ENCODE measurements at places on chromosomes 2 and 18.

- DNase-seq, result no peak
Observed at GRCh38 chr2:25362434-25363145, 20.9 kb upstream of the DNMT3A start.

GRCh38 chr18:44054514-44054913 lies 626.2 kb upstream of the SETBP1 start:
- DNase-seq, result no peak

DNA sequence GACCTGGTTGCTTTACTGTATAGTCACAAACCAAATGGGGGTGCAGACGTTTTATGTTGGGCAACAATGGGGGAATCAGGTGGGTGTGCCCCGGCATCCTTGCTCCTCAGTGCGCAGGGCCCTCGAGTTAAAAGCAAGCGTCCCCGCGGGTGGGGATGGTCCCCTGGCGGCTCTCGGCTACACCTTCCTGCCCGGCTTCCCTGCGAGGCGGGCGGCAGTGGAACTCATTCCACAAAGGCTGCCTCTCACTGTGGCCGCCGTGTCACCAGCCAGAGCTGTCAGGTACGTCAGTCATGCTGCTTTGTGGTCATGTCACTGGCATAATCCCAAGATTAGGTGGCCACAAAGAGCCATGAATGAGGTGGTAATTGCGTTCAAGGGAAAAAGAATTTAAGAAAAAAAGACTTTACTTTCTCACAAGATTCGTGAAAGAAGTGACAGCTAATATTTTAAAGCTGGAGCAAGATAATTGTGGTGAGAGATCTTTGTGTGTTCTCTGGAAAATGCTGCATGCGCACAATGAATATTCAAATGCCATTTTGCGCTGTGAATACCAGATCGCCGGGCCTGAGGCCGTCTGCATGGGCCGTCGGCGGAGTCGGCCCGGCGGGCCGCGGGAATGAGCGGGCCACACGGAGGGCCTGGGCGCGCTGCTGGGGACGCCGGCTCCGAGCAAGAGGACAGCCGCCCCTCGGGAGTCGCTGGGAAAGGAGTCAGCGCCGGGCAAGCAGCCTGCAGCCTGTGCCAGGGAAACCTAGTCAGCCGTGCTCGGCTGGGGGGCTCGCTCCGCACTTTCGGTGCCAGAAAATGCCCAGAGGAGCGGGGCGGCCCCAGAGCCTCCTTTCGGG lies 82.3 kb upstream of the LDLRAD4 start:
- no peak for DNase-seq

DNA sequence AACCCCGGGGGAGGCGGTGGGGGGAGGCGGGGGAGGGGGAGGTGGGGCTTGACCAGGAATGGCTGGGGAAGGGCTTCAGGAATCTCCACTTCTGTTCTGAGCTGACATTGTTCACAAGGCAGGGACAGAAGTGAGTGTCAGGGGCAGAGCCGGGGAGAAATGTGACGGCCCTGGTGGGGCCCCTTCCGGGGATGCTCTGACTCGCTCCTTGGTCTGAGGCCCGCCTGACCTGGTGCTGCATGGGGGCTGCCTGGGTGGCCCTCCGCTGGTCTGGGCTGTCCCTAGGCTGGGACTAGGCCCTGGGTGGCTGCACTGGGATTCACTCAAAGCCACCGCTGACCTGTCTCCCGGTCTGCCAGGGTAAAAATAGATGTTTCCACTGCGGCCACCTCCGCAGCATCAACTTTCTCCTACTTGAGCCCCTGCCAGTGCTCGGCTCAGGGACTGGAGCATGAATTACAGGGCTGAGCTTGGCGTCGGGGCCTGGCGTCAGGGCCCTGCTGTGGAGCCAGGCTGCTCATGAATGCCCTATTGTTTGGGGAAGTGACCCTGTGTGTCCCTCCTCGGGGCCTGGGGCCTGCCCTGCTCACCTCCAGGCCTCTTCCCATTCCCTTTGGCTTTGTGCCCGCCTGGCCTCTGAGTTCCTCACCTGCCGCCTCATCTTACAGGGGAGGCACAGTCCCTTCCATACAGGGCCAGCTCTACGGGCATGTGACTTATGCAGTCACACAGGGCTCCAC lies 247.5 kb downstream of the DYSF start:
- DNase-seq, result no peak

DNA sequence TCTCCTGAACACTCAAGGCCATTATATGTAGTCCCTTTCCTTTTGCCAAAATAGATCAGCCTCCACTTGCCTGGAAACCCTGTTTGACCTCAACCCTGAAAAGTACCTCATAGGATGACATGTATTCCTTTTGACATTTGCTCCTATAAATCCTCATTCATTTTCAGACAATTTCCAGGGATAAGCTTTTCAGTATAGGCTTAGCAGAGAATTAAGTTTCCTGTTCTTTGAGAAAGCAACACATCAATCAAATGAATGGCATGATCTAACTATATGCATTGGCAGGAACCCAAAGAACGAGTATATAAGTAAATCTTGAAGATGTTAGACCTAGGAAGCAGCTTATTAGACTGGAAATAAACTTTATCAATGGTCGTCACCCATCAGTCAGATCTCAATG lies 483.0 kb downstream of the CCDC85A start:
- no peak for DNase-seq

Measured in LNCaP clone FGC (cell line).